ENCODE measurements at places on chromosomes 3 and 15.

GRCh38 chr15:63559753-63560152 lies 37.4 kb upstream of the FBXL22 start:
- DNase-seq, result no peak

- no peak for DNase-seq
Observed at GRCh38 chr15:57461541-57461940, 85.2 kb downstream of the CGNL1 start.

GRCh38 chr3:5317557-5317956 lies 130.1 kb downstream of the EDEM1 start:
- no peak for DNase-seq

- DNase-seq, result no peak
Observed at GRCh38 chr3:4907643-4908432, 71.4 kb upstream of the BHLHE40 start.

- no peak for DNase-seq
Observed at GRCh38 chr15:29990035-29990434, 92.7 kb upstream of the GOLGA8J start.

DNA sequence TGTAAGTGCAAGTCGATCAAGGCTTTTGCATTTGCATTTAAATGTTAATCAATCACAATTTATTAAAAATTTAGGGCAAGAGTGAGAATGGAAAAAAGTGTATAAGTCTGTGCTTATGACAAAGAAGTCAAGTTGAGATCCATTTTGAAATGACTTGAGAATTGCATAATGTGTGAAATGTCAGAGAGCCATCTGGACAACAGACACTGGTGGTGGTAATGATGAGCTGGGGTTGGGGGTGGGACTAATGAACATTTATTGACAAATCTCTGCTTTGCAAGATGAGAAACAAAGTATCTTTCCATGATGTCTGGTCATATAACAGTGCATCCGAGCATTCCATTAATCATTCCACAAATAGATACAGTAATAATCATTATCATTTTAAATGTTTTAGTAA lies 89.4 kb upstream of the ZBTB20 start:
- no peak for DNase-seq

- DNase-seq, result no peak
Observed at GRCh38 chr3:35721628-35722027, 82.3 kb downstream of the ARPP21 start.

DNA sequence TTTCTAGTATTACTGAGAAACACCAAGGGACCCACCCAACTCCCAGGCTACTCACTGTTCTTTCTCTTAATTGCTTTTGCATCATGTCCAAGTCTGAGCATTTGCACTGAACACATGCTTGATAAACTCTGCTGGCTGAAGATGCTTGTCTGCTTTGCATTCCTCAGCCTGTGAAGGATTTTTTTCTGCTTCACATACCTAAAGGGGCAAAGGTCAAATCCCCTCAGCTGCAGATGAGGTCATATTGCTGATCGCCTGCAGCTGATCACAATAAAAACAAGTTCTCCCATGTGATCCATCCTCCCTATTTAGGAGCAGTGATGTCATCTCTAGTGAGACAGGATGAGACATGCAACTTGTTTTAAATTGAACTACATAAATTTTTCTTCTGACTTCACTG lies 84.6 kb upstream of the DCBLD2 start:
- DNase-seq, result peak; percentile 88
